Endothelial cell (in vitro differentiated cells): ENCODE measurements at places on chromosomes 5 and 9.
A peak's percentile ranks its signal among the peaks of the same experiment; 100 is the strongest.

DNA sequence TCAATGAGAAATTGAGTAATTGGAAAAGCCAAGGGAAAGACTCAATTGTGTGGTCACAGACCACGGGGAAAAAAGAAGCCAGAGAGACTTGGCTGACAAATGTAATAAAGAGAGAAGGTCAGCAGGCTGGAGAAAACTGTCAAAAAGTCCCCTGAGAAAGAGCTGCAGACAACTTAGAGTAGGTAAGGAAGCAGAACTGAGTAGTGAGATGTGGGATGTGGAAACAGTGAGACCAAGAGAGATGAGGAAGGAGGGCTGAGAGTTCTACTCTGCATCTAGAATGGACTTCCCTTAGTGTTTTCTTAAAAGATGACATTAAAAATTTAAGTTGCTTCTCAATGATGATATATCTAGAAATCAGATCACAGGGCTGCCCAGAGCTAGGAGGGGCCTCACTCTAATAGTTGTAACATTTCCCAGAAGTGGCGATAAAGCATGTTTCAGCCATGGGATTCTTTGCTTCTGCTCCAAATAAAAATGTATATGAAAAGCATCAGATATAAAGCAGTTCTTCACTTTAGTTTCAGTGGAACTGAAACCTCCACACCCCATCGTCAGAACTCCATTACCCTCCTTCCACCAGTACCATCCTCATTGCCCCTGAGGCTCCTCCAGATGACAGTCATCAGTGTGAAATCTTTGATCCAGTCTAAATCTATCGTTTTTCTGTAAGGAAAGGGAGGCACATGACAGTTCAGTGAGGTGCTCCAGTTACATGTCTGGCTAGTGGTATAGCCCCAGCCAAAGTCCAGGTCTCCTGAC, 80.6 kb downstream of the SPEF2 start:
- no peak for DNase-seq

- peak; percentile 30 for DNase-seq
Measured at GRCh38 chr5:113692466-113692865, 179.0 kb downstream of the YTHDC2 start.

DNA sequence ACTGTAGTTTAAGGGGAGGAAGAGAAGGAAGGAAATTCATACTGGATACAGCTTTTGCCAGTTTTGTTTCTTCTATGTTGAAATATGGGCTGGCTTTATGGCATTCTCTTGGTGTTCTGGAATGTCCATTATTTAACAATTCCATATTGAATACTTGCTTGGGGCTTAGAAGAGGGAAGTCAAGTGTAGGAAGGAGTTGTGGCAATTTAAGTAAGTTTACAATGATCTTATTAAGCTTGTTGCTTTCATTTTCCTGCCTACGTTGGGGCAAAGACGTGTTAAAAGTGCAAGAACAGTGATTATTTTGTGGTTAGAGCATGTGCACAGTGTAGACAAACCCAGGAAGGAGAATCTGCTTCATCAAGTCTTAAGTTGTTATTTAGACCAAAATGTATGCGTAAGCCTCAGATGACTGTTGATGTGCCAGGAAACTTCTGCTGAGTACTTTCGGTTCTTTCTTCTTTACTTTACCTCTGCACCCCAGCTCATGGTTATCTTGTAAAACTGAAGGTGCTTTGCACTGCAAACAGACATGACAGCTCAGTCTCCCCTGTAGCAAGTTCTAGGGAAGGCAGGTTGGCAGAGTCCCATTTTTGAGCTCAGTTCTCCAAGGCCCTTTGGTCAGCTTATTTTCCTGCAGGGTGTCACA, 75.8 kb downstream of the F2RL2 start:
- DNase-seq, result no peak

DNA sequence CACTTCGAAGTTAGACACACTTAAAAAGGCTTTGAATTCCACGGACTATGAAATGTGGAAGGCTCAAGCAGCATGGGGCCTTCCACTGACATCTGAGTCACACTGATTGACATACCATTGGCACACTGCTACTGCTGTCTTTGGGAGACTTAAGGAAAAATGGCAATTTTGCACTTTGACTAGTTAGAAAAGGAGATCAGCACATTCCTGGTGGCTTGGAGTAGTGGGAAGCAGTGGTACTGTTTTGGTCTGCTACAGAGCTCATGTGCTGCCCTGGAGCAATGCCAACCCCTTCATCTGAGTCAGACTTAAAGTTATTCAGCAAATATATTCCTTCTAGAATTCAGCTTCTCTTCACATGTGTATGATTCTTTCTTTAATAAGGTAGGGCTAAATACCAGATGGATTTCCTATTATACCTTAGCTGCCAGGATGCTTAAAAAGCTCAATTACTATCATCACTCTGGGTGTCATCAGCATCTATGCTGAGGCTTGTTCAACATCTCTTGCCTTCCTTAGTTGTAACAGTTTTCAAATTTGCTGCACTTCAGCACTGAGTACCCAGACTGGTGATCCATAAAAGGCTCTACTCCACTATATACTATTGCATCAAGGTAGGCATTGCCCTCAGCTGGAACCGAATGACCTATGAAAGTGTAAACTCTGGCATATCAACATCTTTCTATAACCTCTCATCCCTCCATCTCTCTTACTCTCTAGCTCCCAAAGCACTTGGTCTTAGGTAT, 42.3 kb upstream of the MOCS2 start:
- no peak for DNase-seq

DNA sequence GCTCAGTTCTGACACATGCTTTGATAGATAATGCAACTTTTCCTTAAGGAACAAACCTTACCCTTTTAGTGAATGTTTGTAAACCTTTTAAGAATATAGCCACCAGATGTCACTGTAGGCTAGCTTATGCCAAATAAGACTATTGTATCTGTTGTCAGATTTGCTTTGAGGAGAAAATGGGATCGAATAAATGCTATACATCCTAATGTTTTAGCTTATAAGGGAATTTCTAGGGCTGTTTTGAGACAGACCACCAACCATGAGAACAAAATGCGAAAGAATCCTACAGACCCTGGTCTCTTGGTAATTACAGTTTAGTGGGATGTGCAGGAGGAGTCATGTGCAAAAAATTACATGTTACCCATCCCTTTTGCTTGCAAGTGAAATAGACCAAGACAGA, 127.6 kb upstream of the NMUR2 start:
- peak; percentile 16 for DNase-seq

GRCh38 chr9:84583866-84584265, 85.7 kb upstream of the NTRK2 start:
- no peak for DNase-seq
